ENCODE measurements at places on chromosomes 5 and 9. TPM values are rescaled to one million over a fixed set of nuclear protein-coding genes. Genes with fewer than 3 reads are reported as not detected.

DNA sequence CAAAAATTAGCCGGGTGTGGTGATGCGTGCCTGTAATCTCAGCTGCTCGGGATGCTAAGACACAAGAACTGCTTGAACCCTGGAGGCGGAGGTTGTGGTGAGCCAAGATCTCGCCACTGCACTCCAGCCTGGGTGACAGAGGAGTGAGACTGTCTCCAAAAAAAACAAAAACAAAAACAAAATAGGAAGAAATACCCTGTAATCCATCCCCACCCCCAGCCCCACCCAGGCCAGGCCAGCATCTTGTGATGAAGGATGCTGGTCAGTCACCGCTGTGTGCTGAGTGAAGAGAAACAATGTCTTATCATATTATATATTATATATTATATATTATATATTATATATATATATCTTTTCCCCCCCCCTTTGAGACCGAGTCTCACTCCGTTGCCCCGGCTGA, 15.4 kb upstream of the CCIN start:
- DNase-seq: no peak

DNA sequence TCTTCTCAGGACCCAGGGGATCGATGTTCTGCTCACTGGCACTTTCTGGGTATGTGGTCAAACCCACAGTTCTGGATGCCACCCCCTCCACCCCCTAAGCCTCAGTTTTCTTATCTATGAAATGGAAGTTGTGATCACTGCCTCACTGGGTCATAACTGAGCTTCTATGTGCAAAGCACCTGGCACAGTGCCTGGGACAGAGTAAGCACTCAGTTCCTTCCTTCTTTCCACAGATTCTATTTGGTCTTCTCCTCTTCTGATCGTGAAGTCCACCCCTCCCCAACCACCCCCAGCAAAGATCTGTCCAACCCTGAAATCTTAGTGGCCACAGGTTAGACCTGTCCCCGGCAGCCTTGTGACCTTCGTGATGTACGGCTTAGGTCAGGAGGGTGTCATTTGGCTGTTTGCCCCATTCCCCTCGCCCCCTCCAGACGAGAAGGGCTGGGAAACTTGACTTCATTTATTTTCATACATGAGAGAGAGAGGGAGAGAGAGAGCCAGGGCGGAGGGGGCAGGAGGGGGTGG, 181.4 kb downstream of the FGF18 start:
- no peak for DNase-seq

PSIP1 gene
- total RNA-seq: 56.9 TPM

DNA sequence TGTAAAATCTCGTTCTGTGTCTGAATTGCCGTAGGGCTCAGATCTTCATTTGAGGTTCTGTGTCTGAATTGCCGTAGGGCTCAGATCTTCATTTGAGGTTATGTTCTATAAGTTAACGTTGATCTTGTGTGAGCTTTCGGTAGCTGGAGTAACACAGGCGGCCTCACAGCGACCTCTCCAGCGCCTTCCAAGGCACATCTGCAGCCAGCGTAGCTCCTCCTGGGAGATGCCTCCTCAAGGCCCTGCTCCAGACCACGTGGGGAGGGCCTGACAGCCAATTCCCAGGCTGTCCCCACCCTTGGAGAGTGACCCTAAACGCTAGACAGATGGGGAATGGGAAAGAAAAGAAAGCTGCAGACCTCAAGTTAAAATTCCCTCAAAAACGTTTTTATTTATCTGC, 8.7 kb upstream of the AHRR start:
- DNase-seq: no peak

DNA sequence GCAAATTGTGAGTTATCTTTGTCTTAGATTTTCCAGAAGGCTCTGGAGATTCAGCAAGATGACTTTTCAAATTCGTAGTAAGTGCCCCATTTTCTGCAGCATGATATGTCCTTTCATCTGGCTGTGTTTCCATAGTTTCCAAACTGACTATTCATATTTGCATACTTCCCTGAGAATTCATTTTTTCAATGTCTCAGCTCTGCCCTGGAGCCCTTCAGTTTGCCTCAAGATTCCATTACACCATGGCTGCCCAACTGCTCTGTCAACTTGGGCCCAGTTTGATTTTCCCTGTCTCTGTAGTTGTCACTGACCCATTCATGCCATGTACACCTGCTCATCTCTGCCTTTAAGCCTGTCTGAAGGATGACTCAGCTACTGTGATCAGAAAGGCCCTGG, 94.2 kb upstream of the RUSC2 start:
- peak; percentile 42 for DNase-seq

Measured in esophagus muscularis mucosa (tissue), 4 donors.